Activated CD4-positive, alpha-beta T cell treated with anti-CD3 and anti-CD28 coated beads, Interleukin-2, Interleukin-4, amounts not matched to agents 100 ng/mL and 50 ng/mL, durations not matched to agents 16 hours and 8 hours (primary cell): ENCODE measurements at places on chromosomes 4 and X.

DNA sequence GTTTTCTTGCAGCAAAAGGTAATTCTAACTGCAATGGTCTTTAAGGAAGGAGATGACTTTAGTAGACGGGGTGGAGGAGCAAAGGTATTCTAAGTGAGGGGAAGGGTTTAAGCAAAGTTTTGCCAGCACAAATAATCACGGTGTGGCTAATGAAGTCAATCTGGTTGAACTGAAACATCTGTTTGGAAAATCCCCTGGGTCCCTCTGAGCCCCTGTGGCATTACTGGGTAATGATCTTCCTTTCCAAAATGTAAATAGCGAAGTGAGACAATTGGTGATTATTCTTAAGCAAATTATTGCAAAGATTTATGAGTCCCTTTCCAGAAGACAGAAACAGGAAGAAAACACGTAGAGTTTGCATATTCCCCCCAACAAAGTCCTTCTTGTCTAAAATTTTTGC is 47.2 kb downstream of the FGFBP1 start:
- DNase-seq: no peak

DNA sequence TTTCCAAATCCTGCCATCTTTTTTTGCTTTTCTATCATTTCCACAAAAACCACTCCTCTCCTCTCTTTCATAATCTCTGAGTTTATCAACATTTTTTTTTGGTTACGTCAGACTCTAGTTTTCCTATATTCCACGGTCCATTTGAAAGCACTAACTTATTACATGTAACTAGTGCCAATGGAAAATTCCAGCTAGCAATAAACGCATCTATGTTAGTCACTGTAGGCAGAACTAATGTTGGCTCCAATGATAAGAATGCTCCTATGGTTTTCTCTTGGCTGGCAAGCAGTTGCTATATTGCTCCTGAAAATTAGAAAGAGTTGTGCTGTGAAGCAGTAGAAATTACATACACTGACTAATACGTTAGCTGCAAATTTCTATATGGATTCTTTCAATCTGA is 634.6 kb upstream of the FTHL17 start:
- no peak for DNase-seq

GRCh38 chr4:159051245-159052071 is 51.4 kb upstream of the RAPGEF2 start:
- DNase-seq: peak; percentile 25

GRCh38 chr4:129240816-129241215 is 144.9 kb downstream of the C4orf33 start:
- no peak for DNase-seq

DNA sequence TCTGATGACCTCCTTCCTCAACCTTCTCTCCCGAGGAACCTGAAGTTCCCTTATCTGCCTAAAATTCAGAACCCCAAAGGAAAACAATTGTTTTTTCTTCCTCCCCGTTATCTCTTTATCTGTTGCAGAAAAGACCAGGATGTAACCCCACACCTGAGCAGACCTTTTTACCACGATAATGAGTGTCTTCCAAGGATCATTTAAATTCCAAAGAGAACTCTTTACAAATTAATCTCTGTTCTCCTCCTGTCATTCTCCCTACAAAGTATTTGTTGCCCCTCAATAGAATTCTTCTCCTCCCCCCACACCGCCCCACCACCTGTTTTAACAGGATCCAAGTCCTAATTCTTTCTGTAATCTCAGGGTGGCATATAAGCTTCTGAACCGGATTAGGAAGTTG is 78.5 kb upstream of the NLGN4X start:
- DNase-seq: no peak

- DNase-seq: no peak
Observed at GRCh38 chrX:40120838-40121580, 23.3 kb upstream of the BCOR start.

GRCh38 chr4:124437853-124438495 is 274.6 kb downstream of the ANKRD50 start:
- no peak for DNase-seq

- DNase-seq: peak; percentile 2
Observed at GRCh38 chrX:113929004-113929403, 654.9 kb upstream of the HTR2C start.

GRCh38 chr4:33930497-33930896 is 2313.8 kb downstream of the ARAP2 start:
- no peak for DNase-seq

GRCh38 chr4:85824166-85824945 is 349.4 kb downstream of the ARHGAP24 start:
- no peak for DNase-seq

DNA sequence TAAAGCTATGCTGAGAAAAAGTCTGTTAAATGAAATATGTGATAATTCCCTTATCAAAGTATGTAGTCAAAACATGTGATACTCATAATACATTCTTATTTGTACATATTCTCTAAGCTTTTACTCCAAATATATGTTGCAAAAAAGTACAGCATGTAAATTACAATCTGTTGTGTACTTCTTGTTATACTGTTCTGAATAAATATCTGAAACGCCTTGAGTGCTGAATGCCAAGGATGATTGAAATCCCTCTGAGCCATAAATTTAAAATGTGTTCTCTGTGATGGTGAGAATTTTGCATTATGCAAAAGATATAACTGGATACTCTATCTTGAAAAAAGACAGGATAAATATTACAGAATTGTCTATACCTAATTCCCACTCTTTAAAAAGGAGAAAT is 1128.0 kb downstream of the STPG2 start:
- DNase-seq: no peak

- no peak for DNase-seq
Observed at GRCh38 chr4:86908251-86908657, 16.0 kb upstream of the C4orf36 start.

DNA sequence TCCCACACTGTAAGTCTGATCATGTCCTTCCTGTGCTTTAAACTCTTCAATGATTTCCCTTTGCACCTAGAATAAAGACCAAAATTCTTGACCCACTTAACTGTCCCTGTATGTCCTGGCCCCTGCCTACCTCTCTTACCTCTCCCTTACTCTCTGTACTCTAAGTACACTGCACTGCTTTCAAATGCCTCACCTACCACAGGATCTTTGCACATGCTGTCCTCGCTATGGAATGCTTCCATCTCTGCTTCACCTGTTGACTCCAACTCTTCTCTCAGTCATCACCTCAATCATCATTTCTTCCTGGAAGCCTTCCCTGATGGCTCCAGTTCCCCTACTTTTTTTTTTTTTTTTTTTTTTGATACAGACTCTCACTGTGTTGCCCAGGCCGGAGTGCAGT is 29.0 kb upstream of the SEPTIN6 start:
- no peak for DNase-seq

DNA sequence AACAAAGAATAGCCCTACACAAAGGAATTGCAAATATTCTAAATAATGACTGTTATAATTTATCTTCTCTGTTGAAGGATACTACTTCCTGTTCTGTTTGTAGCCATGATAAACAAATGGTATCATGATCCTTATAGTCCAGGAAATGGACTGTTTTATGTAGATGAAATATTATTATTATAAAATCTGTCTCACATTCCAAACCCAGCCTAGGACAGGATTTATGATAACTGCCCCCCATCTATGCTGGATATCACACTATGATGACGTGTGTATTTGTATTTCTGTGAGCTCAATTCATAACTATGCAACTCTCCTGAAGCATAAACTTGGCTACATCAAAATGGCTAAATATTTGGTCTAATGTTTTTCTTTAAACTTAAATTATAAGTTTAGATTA is 21.3 kb downstream of the DMD start:
- no peak for DNase-seq

DNA sequence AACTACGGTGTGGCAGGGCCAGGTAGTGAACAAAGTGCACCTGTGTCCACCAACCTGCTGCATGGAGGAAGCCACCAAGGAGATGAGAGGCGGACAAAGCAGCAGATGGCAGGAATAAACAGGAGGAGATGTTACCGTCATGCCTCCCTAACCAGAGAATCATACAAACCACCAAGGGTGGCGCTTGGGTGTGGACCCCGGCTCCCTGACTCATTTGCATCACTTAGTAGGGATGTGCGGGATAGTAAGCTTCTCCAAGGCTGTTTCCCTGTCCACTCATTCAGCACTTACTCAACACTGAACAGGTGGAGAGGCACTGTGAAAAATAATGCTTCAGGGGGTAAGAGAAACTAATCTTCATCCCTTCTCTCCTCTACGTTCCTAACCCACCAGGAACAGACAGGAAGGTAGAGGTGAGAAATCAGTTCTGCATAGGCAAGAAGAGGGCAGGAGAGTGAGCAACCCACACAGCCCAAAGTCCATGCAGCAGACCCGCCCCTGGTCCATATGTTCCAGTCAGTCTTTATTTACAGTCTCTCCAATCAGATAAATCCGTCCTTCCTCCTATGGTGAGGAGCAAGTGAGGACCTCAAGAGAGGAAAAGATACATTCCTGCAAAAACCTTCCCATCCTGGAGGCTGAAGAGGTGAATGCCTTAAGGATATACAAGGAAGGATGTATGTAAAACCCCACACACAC is 34.0 kb downstream of the QDPR start:
- no peak for DNase-seq

GRCh38 chrX:618761-619450 is 11.7 kb upstream of the SHOX start:
- no peak for DNase-seq

DNA sequence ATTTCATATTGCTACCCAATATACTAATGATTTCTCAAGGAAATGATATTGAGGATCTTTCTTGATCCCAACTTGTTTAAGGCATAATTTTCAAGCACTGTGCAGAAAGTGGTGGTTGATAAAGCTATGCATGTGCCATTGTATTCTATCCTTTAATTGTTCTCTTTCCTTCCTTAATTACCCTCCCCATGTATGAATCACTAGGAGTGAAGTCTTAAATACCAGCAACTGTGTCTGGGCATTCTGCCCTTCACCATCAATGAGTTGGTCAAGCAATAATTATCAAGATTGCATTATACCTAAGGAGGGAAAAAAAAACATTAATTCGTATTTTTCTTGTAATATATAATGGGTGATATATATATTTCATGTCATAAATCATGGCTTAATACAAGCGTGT is 111.8 kb upstream of the FRMPD4 start:
- DNase-seq: no peak

- DNase-seq: no peak
Observed at GRCh38 chrX:108070891-108071290, 20.5 kb downstream of the PSMD10 start.

DNA sequence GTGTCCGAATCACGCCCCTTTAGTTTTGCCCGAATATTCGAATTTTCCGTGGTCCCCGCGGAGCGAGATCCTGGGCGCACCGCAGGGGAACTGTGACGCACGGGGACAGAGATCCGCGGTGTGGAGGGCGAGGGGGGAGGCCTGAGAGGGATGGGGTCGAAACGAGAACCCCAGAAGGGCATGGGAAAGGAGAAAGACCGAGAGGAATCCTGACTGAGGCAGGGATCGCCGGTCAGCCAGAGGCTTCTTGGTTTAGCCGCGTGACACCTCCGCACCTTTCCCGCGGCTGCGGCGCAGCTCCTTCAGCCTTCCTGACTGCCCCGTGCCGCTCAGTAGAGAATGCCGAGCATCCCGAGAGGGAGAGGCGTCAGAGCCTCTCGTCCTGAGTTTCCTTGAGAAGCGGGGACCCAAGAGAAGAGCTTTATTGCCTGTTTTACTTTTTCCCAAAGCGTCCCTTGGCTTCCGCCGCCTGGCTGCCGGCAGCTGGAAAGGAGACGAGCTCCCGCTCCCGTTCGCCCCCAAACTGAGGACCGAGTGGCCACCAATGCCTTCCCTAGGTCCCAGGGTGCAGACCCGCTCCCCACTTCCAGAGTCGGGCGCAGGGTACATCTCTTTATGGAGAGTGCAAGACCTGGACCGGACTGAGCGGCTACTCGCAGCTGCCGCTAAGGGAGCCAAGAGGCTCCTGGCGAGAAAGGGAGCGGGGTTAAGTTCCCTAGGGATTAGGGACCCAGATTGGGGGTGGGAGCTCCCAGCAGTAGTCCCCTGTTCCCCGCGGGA is 911 bp upstream of the GPR50 start:
- no peak for DNase-seq

DNA sequence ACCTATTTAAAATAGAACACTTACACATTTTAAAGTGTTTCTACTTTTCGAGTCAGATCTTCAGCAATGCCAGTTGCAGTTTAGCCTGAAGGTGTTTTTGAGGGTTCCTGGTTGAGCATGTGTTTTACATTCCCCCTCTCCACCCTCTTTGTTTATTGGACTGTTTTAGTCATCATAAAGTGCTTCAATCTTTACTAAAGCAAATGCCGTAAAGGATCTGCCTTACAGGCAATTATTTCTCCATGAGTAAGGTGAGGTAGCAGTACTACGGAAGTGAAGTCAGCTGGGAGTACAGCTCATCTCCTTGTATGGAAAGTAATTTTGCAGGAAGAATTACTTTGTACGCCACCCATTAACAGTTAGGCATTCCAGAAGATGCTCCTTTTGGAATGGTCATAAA is 36.9 kb downstream of the PDLIM5 start:
- DNase-seq: no peak

DNA sequence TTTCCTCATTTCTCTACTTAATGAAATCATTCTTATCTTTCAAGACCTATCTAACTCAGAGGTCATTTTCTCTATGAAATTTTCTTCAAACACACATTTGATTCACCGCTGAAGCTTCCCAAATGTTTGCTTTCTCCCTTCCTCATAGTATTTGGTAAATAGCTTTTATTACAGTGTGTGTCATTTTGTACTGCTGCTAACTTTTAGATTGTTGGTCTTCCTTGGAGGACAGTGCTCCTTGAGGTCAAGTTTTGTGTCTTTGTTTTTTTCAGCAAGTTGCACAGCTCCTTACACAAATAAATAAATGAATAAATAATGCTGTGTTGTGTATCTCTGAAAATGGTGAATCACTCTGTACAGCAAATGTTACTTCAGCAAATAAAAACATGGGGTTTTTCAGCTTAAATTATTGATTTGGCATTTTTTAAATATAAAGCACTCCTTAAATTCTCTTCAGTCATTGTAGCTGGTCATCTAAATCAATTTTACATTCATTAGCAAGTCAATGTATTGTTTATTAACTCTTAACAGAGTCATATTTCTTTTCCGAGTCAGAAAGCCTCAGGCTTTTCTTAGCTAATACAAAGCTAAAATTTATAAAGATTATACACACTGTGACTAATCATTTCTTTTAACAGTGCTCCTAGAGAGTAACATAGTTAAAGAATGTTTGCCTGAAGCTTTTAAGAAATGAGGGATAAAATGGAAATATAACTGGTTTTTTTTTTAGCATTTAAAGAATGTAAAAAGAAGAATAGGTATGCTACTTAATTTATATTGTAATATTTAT is 30.1 kb upstream of the MAD2L1 start:
- no peak for DNase-seq

GRCh38 chrX:4655743-4656142 is 942.3 kb upstream of the PRKX start:
- DNase-seq: no peak
